ENCODE measurements at places on chromosomes 6 and 20. TPM values are rescaled to one million over a fixed set of nuclear protein-coding genes. Genes with fewer than 3 reads are reported as not detected.

- DNase-seq, result no peak
Measured at GRCh38 chr6:31918069-31918720, 9.3 kb upstream of the C2 start.

DNA sequence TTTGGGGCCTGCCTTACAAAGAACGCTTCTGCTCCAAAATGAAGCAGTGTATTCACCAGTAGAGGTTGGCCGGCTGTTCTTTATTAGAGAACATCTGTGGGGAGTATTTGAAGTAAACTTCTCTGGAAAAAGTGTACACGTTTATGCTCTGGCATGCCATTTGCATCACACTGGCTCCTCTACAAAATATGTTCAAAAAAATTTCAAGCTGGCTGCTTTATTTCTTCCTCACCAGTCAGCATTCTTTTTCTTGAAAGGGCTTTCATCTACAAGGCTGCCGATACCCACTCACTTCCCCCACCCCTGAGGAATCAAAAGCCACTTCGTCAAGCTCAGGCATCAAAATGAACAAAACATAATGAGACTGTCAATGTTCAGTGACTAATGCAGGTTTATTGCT lies 294.1 kb downstream of the TFAP2B start:
- no peak for DNase-seq

DNA sequence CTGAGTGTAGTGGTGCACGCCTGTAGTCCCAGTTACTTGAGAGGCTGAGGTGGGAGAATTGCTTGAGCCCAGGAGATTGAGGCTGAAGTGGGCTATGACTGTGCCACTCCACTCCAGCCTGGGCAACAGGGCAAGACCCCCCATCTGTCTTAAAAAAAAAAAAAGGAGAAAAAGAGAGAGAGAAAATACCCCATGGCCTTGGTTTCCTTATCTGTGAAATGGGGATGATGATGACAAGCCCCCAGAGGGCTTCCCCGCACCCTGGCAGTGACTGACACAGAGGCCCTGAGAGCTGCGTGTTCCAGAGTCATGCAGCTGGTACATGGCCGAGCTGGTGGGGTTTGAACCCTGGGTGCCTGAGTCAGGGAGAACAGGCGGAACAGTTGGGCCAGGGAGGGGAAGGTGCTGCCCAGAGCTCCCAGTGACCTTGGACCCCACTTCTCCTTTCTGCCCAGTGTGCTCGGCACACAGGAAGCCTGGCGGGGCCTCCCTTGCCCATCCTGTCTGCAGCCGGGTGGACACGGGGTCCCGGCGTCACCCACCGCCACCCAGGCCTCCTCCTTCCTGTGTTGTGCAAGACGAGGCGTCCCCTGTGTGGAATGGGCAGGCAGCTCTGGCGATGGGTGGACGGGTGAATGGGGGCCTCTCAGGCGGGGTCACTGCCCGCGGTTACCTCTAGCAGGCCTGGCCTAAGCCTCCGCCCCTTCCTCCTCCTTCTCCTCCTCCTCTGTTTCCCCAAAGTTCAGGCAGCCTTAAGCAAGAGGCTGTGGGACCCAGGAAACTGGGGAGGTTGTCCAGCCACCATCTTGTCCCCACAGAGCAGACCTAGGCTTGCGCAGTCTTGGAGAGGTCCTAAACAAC lies 84.2 kb downstream of the CEBPB start:
- no peak for DNase-seq

DNA sequence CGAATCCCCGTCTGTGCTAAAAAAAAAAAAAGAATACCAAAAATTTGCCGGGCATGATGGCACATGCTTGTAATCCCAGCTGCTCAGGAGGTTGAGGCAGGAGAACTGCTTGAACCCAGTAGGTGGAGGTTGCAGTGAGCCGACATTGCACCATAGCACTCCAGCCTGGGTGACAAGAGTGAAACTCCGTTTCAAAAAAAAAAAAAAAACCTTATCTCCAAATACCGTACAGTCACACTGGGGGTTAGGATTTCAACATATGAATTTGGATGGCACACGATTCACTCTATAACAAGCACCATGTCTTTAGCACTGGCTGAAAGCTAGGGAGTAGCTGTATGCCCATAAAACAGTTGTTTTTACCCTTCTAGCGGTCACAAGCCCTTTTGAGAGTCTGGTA lies 3.8 kb downstream of the SMIM13 start:
- no peak for DNase-seq

Gene NHSL1
- 17.5 TPM for total RNA-seq

Gene PAX1
- total RNA-seq, result not detected

Gene GABRR1
- not detected for total RNA-seq

Data from endodermal cell (in vitro differentiated cells).